ENCODE measurements at places on chromosomes 3 and 15.
A peak's percentile ranks its signal among the peaks of the same experiment; 100 is the strongest.

DNA sequence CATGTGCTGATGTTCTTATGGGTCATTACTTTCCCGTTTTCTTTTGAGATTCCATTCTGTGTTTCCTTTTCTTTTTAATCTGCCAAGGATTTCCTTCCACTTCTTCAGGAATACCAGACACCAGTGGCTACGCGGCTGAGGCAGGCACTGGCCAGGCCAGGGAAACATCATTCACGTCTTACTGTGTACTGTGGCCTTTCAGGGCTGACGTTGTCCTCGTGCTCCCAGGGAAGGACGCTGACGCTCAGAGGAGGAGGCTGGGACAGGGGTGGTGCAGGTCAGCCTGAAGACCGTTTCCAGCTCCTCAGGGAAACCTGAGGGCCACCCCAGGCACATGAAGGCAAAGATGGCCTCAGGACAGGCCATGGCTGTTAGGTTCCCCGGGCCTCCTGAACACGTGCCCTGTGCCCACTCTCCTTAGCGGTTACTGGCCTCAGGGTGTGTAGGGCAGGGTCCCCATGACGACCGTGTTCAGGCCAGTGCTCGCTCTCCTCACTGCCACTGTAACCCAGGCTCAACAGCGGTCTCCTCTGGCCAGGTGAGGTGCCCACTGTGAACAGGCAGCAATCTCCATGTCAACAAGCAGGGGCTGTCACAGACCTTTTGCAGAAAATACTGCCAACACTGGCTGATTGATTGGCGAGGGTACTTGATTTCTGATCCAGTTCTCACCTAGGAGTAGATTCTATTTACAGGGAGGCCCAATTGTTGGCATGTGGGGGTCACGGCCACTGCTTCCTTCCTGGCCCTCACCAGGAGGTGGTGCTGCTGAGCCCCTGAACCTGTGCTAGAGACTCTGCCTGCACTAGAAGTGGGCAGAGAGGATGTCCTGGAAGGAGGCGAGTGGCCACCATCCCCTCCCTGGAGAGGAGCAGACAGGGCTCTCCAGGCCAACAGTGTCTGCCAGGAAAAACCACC lies 169.5 kb downstream of the ATP10A start:
- no peak for DNase-seq

DNA sequence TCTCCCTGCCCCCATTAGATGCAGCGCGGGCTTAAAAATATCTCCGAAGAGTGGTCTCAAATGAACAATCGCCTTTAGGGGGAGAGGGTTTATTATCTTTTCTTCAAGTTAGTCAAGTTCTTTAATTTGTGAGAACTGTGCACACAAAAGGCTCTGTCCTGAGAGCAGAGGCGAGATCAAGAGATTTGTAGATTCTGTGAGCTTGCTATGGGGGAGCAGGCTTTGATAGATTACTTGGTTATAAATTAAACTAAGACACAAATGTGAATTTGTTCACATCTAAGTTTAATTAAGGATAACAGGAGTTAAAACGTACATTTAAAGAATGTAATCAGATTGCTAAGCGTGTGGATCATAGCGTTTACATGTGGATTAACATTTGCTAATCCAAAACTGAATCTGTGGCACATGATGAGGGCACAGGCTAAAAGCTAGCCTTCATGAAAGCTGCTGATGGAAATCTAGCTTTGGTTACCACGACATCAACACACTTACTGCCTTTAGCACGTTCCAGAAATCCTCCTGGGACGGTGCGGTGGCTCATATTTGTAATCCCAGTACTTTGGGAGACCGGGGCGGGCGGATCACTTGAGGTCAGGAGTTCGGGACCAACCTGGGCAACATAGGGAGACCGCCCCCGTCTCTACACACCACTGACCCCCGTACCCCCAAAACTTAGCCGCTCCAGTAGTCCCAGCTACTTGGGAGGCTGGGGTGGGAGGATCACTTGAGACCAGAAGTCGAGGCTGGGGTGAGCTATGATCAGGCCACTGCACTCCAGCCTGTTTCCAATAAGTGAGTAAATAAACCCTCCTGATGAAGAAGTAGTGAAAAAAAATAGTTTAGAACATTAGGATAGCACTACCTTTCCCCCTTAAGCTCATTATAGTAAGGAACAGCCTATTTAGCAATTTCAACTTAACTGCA lies 1.0 kb upstream of the PRTG start:
- no peak for DNase-seq

DNA sequence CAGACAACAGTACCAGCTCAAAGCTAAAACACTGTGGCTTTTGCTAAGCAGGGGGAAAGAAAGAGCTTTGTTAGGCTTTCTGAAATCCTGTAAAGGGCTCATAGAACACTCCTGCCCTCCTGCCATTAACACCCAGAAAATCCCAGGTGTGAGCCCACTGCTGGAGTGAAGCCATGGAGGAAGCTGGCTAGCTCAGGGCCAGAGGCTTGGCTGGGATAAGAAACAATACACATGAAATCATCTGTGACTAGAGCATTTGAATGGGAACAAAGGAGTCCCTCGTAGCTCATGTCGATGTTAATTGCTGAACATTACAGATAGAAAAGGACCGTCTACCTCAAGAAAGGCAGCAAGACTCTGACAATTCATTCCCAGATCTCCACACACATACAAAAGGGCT lies 23.5 kb downstream of the RUVBL1 start:
- peak; percentile 4 for DNase-seq

- DNase-seq, result no peak
Observed at GRCh38 chr3:87855616-87856015, 203.2 kb downstream of the CGGBP1 start.

GRCh38 chr3:45329761-45330305 lies 58.5 kb upstream of the LARS2 start:
- no peak for DNase-seq

DNA sequence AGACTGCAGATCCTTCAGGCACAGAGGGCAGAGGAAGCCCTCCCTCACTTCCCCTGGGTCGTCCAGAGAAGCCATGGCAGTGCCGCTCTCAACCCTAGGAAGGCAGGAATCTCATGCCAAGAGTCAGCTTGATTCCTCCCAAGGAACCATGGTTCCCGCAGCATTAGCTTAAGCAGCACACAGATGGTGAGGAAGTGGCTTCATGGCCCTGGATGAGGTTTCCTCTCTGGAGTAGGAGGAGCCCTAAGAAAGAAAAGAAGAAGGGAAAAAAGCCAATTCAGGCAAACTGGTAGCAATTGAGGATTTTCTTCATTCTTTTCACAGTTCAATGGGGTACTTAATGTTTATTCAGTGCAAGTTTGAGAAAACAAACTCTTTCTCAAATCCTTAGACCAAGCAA lies 2.9 kb downstream of the RBSN start:
- DNase-seq, result no peak

GRCh38 chr3:24242012-24242698 lies 252.5 kb downstream of the THRB start:
- peak; percentile 23 for DNase-seq

- no peak for DNase-seq
Observed at GRCh38 chr15:71804695-71805470, 5.5 kb upstream of the NR2E3 start.

- DNase-seq, result no peak
Observed at GRCh38 chr3:141049681-141050080, 1.5 kb upstream of the SPSB4 start.

GRCh38 chr3:114011059-114011797 lies 45.1 kb downstream of the CCDC191 start:
- DNase-seq, result no peak

DNA sequence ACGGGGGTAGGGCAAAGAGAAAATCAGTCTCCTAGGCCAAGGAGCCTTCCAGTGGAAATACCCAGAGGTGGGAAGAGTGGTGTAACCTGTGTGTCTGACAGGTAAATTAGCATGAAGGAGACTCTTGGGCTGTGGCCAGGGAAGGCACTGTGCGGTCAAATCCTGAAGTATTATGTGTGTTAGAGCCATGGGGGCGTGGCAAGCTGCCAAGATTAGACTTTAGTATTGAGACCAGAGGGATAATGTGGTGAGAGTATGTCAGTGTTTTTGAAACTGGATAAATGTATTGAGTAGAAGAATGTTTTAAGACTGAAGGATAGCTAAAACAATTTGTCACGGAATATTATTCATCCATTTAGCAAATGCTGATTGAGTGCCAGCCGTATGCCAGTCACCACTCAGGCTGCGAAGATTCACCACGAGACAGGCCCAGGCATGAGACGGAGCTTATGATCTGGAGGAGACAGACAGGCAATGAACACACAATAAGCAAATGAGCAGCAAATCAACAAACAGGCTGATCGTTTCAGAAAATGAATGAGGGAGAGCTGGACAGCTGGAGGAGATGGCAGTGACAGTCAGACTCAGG lies 445.9 kb downstream of the MCTP2 start:
- DNase-seq, result no peak

DNA sequence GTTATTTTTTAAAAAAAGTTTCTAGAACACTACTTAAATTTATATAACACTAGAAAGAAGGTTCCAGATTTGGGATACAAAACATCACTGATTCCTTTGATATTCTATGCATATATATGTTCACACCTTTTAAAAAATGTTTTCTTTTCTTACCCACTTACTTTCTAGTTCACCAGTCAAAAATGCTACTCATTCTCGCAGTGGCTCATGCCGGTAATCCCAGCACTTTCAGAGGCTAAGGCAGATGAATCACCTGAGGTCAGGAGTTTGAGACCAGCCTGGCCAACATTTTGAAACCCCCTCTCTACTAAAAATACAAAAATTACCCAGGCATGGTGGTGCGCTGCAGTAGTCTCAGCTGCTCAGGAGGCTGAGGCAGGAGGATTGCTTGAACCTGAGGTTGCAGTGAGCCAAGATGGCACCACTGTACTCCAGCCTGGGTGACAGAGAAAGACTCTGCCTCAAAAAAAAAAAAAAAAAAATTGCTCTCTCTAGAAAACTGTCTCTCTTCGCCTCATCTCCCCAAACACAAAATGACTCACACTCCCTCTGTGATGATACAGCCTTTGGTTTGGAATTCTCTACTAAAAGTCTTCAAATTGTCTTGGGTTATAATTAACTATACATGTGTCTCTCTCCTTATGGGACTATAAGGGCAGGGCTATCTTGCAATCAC lies 52.6 kb upstream of the TGFBR2 start:
- no peak for DNase-seq

- DNase-seq, result no peak
Observed at GRCh38 chr3:30657914-30658313, 51.5 kb downstream of the TGFBR2 start.

DNA sequence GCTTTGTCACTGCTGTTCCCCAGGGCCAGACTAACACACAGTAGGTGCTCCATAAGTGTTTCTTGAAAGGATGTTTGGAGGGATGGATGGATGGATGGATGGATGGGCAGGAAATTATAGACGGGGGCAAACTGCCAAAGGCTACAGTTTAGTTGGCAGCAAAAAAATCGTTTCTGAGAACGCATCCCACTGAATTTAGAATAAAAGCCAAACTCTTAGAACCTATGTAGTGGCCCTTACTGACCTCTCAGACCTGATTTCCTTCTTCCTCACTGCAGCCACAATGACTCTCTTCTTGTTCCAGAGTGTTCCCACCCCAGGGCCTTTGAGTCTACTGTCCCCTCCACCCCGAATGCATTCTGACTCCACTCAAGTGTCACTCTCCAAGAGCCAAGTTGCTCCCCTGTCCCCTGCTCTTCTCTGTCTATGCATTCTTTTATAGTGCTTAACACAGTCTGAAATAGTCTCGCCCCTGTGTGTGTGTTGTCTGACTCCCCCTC lies 5.2 kb upstream of the GATA2 start:
- no peak for DNase-seq

DNA sequence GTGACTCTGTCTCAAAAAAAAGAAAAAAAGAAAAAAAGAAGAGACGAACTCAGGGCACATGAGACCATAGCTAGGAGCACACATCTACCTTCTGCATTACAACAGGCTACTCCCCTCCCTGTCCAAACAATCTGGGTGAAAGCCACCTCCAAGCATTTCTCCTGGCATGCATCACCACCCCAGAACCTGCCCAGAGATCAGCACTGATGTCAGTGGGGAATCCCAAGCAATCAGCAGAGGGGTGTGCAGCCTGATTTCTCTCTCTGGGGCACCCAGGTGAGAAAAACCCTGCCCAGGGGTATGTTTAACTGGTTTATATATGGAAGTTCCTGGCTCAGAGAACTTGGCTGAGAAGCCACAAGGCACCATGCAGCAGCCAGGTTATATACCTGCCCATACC lies 59.4 kb downstream of the CDC25A start:
- DNase-seq, result no peak

DNA sequence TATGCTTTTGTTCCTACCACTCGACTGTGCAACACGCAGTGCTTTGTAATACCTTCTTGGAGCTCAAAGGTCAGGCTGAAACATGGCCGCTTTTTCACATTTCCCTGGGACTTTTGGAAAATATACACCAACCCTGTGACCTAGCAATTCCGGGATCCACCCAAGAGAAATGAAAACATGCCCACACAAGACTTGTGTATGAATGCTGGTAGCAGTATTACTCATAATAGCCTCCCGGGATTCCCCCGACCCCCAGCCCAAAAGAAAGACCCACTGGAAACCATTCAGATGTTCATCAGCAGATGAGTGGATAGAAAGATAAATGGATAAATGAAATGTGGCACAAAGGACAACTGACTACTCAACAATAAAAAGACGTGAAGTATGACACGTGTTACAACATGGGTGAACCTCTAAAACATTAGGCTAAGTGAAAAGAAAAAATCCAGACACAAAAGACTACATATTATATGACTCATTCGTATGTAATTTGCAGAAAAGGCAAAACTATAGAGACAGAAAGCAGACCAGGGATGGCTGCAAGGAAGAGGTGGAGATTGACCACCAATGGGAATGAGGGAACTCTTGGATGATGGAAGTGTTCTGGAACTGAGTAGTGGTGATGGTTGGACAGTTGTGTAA lies 104.1 kb downstream of the PGPEP1L start:
- no peak for DNase-seq

DNA sequence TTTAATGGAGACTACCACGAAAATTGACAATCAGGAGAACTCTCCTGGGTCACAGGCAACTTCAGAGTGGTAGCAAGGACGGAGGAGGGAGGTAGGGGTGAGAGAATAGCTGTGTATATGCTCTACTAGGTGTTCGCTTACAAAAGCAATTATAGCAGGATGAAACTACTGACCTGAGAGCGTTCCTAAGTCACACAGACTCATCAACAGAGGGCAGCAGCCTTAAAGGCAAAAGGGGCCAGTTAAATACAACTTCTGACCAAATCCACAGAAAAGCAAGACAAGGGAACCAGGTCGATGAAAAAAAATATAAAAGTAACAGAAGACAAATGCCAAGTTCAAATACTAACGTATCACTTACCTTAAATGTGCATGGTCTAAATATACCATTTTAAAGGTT lies 894.6 kb downstream of the PLOD2 start:
- no peak for DNase-seq

- no peak for DNase-seq
Observed at GRCh38 chr3:81799403-81799802, 38.0 kb upstream of the GBE1 start.

DNA sequence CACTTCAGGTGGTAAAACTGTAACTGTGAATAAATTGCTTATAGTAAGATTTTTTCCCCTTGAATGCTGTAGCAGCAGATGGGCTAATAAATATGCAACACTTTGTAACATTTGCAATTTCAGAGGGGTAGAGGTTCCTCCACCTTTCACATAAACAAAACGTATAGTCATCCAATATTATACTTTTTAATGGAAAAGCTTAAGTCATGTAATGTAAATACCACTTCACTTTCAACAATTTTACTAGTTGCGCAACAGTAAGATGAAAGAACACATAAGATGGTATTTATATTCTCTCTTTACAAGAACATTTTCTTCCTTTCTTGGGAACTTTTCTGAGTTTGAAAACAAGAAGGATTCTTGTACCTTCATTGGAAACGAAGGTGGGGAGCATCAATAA lies 56.6 kb upstream of the FAM3D start:
- DNase-seq, result peak; percentile 1

GRCh38 chr3:146521394-146521793 lies 23.0 kb downstream of the PLSCR1 start:
- DNase-seq, result no peak

- DNase-seq, result peak; percentile 54
Observed at GRCh38 chr15:74375303-74375693, 7.9 kb upstream of the CYP11A1 start.

Data from hippocampal formation (tissue), 2 donors.